ENCODE measurements at places on chromosomes 12 and 14. TPM values are rescaled to one million over a fixed set of nuclear protein-coding genes. Genes with fewer than 3 reads are reported as not detected.

The HSPB8 gene
- 423 TPM for total RNA-seq

The RNFT2 gene
- 4.3 TPM for total RNA-seq

The RIC8B gene
- total RNA-seq = 18.3 TPM

DNA sequence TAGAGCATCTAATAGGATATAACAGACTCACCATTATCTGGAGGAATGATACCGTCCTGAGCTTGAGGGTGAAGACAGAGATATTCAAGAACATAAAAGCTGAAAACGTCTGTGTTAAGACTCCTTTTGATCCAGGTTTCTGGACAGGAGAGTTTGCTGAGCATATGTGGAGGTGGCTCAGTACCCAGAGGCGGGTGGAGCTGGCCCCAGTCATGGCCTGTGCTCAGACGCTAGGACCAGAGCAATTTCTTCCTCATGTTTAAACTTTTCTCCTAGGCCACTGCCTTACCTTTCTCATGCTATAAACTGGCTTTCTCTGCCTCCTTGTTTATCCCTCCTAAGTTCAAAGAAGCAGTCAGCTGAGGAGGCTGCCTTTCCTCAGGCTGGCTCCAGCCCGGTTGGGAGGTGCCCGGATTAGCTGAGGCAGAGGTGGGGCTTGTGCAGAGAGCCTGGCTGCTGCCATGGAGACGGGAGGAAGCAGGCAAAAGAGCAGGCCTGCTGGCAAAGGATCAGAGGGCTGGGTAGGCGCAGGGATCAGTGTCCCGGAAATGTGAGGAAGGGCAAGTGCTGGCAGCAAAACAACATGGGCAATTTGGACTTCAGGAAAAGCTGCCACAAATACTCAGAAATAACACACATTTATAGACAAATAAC, 13.7 kb downstream of the COA8 start:
- DNase-seq = peak; percentile 97

Data from sigmoid colon (tissue), 7 donors.